ENCODE measurements at places on chromosomes 4 and X.

GRCh38 chr4:86664959-86665358, 70.8 kb downstream of the PTPN13 start:
- DNase-seq: no peak

GRCh38 chr4:107624024-107624423, 96.0 kb downstream of the PAPSS1 start:
- no peak for DNase-seq

- DNase-seq: no peak
Observed at GRCh38 chr4:17194586-17194985, 296.1 kb upstream of the LDB2 start.

GRCh38 chr4:3372933-3373465, 68.8 kb upstream of the HGFAC start:
- DNase-seq: no peak

DNA sequence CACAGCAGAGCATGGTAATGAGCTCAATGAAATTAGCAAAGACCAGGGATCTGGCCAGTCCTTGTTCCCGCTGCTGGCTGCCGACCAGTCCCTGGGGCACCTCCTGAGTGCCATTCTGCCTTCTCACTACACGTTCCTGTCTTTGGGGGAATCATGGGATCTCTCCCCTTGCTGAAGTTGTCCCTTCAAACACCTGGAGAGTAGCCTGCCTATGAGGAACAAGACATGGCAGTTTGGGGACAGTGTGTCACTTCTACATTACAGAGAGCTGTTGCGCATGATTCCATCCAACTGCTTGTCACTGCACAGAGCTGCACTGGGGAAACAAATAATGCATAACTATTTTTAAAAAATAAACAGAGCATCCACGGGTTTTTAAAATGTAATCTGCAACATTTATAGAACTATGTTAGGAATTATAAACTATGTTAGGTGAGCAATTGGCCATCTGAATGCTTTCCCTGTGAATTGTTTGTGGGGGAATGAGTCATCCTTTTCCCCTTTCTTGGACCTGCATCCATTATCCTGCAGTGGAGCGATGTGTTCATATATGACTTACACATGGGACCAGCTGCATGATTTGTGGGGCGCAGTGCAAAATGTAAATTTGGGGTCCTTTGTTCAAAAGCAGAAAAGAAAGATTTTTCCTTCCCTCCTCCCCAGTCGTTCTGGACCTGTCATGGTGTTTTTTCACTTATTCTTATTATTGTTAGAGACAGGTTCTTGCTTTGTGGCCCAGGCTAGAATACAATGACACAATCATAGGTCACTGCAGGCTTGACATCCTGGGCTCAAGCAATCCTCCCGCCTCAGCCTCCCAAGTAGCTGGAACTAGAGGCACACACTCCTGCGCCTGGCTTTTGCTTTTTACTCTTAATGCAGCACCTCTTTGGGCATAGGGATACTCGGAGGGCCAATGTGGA, 115.0 kb upstream of the TBL1X start:
- DNase-seq: no peak

DNA sequence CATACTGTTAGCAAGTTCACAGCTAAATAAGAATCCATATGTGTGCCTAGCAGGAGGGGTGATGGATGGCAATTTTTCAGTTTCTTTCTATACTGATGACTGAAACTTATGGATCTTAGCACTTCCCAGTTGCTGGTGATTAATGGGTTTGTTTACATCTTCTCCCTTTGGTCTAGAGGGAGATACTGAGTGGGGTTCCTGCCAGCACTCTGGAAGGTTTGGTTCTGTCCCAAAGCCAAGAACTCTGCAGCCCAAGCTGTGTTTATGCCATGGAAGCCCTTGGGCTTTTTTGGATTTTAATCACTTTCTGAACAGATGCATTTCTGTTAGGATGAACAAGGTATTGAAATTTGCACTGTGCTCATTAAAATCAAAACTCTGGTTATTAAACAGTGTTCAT, 43.5 kb downstream of the DDIT4L start:
- DNase-seq: no peak

GRCh38 chr4:69830192-69830559, 29.8 kb downstream of the SULT1E1 start:
- no peak for DNase-seq

DNA sequence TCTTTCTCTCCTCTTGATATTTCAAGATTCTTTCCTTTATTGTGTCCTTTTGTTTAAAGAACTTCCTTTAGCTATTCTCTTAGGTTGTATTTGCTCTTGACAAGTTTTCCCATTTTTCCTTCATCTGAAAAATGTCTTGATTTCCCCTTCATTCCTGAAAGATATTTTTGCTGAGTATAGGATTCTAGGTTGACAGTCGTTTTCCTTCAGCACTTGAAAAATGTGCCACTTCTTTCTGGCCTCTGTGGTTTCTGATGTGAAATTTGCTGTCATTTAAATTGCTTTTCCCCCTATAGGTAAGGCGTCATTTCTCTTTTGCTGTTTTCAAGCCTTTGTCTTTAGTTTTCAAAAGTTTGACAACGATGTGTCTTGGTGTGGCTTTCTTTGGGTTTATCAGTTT, 23.3 kb upstream of the LAMTOR3 start:
- DNase-seq: no peak

- no peak for DNase-seq
Observed at GRCh38 chr4:59380841-59381366, 1819.2 kb upstream of the ADGRL3 start.

DNA sequence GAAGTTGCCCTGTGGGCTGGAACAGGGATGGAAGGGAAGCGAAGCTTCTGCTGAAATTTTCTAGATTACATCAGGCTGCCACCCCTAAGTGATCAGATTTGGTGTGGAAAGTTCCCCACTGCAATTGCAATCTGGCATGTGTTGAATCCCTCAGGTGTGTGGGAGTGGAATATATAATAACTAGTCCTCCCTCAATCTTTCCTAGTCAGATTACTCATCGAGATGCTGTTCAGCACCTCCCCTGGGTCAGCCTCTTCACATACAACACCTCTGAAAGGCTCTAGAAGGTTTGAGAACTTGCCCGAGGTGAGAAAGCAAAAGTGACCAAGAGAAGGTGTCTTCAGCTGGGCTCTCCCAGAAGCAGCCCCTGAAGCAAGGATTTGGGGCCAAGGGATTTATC, 336.8 kb downstream of the BCOR start:
- DNase-seq: peak; percentile 7

DNA sequence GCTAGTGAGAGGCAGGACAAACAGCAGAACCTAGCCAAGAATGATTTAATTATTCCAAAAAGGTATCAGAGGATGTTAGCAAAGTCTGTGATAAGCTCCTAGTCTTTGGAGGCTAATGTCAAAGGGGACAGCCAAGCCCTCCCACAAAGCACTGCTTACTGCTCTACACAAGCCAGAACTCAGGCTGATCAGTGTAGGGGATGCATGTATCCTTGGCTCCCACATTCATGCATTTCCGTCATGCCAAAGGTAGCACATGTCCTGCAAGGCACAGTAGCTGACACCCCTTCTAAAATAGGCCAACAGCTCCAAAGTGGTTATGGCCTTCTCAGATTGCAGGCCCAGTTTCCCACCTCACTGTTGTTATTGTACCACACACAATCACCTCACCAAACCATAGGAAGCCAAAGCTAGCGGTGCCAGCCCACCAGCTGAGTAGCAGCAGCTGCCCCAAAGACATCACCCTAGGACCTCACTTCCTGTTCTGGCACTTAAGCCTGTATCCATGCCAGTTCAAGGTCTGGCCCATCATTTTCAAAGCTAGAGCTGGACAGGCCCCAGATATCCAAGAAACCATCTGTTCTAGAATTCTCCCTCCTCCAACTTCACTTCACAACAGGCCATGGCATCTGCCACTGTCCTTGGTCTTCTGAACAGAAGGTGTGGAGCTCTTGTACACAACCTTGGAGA, 40.9 kb downstream of the TSPAN5 start:
- DNase-seq: no peak
